ENCODE measurements at places on chromosomes 12 and 14.
A peak's percentile ranks its signal among the peaks of the same experiment; 100 is the strongest.

DNA sequence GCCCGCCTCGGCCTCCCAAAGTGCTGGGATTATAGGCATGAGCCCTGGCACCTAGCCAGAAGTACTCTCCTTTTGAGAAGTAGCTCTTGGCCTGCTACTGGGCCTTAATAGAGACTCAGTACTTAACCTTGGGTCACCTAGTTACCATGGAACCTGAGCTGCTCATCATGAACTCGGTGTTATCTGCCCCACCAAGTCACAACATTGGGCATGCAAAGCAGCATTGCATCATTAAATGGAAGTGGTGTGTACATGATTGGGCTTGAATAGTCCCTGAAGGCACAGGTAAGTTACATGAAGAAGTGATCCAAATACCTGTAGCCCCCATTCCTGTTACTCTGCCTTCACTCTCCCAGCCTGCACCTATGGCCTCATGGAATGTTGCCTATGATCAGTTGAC is 18.0 kb upstream of the ATF7 start:
- DNase-seq: no peak

GRCh38 chr14:51616724-51617409 is 34.8 kb upstream of the FRMD6 start:
- peak; percentile 89 for DNase-seq

- no peak for DNase-seq
Observed at GRCh38 chr14:61287196-61287595, 6.1 kb upstream of the TMEM30B start.

DNA sequence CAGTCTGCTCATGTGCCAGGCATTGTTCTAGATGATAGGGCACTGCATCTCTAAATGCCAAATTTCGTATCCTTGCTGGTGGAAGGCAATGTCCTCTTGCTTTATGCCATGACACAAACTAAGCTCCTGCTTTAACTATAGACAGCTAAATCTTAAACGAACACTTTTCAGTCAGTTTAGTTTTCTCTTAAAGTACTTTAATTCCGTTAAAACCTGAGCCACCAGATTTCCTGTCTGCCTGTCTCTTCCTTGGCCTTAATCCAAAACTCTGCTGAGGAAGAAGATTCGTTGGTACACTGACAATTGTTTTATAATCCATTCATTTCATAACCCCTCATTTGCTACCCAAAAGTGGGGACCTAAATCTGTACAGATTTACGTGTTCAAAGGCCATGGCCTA is 194.4 kb upstream of the BCL2L14 start:
- DNase-seq: no peak

- DNase-seq: no peak
Observed at GRCh38 chr12:107372229-107372658, 278.9 kb upstream of the CRY1 start.
